Gastroesophageal sphincter (tissue), 4 donors: ENCODE measurements at places on chromosomes 5 and 9. TPM values are rescaled to one million over a fixed set of nuclear protein-coding genes. Genes with fewer than 3 reads are reported as not detected.

DNA sequence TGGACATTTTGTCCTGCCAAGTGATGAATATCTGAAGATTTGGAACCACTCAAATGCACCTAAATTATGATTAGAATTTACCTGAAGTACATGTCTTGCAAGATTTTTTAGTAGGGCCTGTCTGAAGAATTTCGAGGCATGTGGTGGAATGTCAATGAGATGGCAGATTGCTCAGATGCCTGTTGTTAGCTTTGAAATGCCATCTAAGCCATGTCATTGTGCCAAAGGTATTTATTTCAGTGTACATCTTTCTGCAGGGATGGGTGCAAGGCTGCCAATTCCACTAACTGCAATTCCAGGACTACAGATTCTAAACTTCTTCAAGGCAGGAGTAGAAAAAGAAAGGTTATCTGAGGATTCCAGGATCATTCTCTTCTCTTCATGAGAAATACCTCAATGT, 9.1 kb upstream of the GNAQ start:
- no peak for ATAC-seq

DNA sequence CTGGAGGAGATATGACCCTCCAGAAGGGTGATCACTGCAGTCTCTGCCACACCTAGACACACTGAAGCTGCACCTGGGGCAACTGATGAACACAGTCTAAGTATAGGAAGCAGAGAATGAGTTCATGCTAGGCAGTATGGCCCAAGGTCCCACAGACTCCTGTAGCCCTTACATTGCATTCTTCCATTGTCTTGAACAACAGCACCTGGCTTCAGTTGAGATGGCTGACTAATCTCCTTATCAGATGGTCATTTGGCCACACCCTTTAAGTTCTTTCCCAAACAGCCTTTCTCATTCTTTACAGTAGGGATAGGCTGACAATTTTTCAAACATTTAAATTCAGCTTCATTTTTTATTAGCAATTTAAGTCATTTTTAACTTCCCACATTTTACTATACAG, 23.1 kb downstream of the CENPK start:
- ATAC-seq, result no peak

DNA sequence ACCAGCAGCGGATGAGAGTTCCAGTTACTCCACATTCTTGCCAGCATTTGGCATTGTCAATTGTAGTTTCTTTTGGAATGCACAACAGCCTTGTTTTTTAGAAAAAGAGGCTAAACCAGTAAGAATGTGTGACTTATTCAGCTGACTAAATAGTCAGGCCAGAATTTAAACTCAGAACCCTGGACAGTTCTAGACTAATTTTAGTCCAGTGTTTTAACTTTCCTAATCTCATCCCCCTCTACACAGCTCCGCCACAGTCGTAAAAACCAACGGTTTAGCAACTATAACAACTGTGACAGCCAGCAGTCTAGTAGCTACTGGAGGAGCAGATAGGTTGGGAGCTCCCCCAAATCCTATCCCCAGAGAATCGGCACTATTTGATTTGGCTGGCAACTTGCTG, 103.7 kb downstream of the FOXD1 start:
- no peak for ATAC-seq

Gene DMRTA1
- 3.7 TPM for total RNA-seq

Gene ADAMTS13
- 2.7 TPM for total RNA-seq

DNA sequence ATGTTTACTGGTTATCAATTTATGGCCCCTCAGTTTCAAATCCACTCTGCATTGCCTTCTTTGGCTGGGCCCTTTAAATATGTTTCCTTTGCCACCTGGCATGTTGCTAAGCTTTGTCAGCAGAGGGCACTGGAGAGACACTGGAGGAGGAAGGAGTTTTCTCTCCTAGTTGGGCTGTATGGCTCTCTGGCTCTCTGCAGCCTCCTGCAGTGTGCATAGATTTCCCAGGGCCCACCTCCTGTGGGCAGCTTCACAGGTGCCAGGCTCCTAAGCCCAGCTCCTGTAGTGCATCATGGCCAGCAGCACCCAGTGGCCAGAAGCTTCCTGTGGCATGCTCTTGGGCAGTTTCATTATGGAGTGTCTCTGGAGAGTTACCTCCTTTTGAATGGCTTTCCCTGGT, 23.3 kb downstream of the CAVIN4 start:
- ATAC-seq, result no peak

DNA sequence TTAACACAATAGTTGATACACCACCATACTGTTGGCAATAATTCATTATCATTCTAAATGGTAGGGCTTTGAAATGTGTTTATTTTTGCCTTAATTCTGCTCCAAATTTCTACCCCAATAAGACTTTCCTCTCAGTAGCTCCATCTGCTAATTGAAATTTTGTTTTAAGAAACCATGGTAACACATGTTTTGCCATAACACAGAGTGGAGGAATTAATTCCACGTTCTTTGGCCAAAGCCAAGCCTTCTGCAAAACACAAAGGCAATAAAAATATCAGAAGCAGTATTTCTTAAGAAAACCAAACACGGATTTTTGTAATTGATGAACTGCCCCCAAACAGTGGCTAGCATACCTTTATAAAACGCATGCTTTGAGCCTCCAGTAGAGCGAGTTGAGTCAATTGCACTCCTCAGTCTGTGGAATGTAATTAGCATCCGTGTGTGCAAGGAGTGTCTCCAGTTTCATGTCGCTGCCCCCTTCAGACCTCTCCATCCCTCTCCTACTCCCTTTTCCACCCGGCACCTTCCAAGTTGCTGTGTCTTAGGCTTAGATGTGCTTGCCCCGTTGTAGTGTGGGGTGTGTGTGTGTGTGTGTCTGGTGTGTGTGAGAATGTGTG, 58.2 kb upstream of the CKS2 start:
- ATAC-seq, result no peak
